ENCODE measurements at places on chromosomes 3 and 15.
A peak's percentile ranks its signal among the peaks of the same experiment; 100 is the strongest.

DNA sequence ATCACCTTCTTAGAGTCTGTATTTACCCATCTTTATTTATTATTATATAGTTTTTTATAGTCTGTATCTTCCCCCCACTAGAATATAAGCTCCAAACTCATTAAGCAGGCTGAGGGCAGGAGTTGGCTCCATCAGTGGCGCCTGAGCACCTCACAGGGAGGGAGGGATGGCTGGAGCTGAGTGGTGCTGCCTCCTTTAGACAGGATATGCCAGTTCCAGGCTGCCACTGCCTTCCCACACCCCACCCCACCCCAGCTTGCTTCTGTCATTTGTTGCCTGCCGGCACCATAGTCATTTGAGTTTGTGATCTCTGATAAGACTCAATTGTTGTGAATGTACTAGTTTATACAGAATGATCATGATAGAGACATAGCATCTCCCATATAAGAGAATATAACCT lies 85.5 kb downstream of the KLHL25 start:
- no peak for DNase-seq

DNA sequence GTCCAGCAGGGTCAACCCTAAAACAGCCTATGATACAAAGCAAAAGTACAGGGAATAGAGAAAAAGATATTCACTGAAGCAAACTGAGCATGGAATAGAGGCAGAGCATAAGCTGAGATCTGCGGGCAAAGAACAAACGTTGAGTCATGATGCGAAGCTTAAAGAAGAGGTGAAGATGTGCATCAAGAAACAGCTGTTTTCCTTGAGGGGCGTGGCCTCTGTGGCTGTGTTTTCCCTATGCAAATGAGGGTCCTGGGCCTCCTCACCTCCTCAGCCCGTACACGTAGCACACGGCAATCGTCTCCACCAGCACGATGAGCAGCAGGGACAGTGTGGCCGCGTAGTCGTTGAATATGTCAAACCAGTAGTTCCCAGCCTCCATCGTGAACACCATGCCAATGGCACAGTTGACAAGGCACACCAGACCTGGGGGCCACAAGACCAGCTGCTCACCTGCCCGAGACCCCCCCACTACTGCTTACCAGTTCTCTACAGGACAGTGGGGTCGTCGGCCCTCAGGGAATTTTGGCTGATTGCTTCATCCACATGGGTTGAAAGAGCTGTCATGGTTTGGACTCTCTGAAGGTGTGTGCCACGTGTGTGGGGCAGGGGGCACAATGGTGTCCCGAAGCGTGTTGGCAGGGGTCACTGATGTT lies 33.6 kb downstream of the SLC6A20 start:
- no peak for DNase-seq

- no peak for DNase-seq
These were observed 273.6 kb downstream of the THRB start for GRCh38 chr3:24220859-24221657.

- DNase-seq, result no peak
These were observed 60.9 kb downstream of the MORC1 start for GRCh38 chr3:109057056-109057455.

DNA sequence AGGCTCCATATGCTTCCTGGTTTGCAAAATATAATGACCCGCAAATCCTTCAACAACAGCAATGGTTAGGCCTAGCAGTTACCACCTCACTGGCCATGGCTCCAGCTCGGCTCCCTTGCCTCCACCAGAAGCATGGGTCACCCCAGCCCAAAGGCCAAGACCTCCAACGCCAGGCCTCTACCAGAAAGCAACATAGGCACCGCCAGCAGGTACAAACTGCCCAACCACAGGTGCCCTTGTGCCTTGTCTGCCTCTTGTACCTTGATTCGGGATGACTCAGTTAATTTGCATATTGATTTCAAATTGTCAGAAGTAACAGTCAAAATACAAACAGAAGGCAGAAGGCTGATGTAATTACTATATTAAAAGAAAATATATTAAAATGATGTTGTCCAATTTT lies 124.7 kb downstream of the IL5RA start:
- DNase-seq, result no peak

- DNase-seq, result no peak
These were observed 45.0 kb upstream of the WWTR1 start for GRCh38 chr3:149702691-149703441.

- peak; percentile 33 for DNase-seq
These were observed 46.9 kb downstream of the NR1D2 start for GRCh38 chr3:23991683-23992628.

DNA sequence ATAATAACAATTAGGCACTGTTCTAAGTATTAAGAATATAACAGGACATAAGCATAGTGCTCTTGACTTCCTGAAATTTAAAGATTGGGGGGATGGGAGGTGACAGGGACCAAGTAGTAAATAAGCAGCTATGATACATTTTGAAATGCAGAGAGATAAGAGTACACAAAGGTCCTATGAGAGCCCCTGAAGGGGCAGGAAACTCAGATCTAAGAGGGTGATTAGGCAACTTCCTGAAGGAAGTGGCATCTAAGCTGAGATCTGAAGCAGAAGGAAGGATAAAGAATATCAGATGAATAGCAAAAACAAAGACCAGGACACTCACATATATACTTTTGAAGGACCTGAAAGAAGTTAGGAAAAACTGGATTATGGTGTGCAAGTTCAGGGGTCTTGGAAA lies 415.2 kb upstream of the FRG2C start:
- no peak for DNase-seq

DNA sequence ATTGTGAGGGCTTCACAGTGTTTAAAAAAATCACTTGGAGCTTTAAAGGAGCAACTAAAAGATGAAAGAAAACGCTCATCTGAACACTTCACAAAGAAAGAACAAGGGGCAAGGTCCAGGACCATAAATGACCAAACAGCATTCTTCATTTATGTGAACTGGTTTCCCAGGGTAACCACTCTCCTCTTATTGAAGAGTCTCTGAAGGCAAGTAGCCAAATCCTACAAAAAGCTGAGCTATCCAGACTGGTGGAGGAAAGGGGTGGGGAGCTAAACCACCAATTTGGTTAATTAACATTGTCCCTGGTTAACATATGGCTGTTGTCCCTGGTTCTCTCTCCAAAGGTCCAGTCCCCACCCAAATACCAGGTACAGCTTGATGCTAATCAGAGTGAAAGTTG lies 58.1 kb downstream of the OSBPL10 start:
- no peak for DNase-seq

DNA sequence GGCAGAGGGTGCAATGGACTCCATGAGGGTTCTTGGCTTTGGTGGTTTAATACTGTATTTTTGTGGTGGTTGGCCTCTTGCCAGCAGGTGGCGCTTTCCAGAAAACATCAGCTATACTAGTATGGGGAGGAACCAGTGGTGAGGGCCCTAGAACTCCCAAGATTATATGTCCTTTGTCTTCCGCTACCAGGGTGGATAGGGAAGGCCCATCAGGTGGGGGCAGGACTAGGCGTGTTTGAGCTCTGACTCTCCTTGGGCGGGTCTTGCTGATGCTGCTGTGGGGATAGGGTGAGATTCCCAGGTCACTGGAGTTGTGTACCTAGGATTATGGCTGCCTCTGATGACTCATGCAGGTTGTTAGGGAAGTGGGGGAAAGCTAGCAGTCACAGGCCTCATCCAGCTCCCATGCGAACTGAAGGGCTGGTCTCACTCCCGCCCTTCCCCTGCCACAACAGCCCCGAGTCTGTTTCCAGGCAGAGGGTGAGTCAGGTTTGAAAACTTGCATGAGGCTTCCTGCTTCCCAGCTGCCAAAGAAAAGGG lies 357.7 kb downstream of the OTOL1 start:
- peak; percentile 57 for DNase-seq

Measured in BE2C (cell line).